Left cardiac atrium (tissue), 4 donors: ENCODE measurements at places on chromosomes 4 and X.
A peak's percentile ranks its signal among the peaks of the same experiment; 100 is the strongest.

DNA sequence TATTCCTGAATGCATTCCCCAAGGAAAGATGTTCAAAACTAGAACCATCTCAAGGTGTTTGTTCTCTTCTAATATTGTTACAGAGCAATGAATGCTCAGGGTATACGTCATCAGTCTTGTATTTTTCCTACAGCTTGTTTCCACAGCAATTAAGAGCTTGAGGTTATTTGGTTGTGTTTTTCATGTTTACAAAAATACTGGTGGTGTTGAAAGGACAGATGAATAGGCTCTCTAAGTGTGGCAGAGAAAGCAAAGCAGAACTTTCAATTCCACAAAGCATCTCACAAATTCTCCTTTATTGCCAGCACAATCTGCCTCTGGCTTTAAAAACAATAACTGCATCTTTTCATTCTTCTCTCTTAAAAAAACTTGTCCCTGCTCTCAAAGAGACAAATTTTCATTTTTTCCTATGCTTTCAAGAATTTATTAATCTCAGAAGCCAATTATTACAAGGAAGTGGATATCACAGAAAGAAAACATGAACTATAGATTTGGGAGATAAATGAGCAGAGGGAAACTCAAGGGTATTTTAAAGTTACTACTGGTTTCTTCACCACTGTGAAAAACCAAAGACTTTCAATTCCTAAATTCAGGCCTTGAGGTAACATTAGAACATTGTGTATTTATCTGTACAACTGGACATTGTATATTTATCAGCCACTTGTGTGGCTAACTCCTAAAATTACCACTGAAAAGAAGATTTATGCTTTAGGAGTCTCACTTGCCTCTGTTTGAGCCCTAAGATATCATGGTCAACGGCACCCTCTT is 49.2 kb downstream of the DDX53 start:
- no peak for DNase-seq

GRCh38 chrX:23890933-23891332 is 16.8 kb downstream of the APOO start:
- no peak for DNase-seq

- DNase-seq: no peak
Observed at GRCh38 chr4:185794637-185795036, 17.4 kb downstream of the SORBS2 start.

DNA sequence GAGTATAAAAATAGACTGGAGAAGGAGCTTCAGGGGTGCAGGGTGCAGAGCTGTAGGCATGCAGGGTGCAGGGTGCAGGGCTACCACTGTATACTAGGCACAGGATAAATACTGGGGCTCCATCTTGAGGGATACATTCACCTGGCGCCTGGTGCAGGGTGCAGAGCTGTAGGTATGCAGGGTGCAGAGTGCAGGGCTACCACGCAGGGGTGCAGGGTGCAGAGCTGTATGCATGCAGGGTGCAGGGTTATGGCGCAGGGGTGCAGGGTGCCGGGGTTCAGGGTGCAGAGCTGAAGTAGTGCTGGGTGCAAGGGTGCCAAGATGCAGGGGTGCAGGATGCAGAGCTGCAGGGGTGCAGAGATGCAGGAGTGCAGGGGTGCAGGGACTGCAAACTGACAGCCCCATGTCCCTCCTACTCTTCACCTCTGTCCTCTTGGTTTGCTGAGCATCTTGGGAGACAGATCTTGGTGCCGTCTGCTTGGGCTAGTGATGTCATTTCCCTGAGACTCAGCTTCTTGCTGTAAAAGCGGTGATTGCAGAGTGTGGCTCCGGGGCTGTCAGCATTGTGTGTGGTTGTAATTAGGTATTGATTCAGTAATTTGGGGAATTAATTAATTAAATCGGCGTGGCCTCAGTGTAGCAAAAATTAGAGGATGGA is 91.2 kb downstream of the ADRA2C start:
- DNase-seq: peak; percentile 4

GRCh38 chr4:53593765-53594164 is 2.5 kb upstream of the LNX1 start:
- DNase-seq: no peak

- DNase-seq: no peak
Observed at GRCh38 chrX:29541038-29541437, 674.3 kb upstream of the MAGEB2 start.

- DNase-seq: peak; percentile 44
Observed at GRCh38 chr4:3285558-3286334, 7.1 kb upstream of the RGS12 start.

DNA sequence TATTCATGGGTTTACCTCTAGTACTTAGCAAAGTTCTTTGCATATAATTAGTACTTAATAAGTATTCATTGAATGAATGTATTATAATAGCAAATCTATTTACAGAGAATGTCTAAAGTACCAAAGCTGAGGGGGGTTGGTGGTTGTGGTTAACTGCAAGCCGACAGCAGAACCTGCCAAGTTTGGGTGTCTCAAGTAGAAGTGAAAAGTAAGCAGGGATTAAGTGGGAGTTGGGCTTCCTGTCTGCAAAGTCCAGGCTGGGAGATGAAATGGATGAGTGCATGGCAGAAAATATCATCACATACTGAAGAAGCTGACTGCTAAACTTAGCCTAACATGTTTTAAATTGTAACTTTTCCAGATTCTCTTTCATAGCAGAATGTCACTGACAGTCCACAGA is 169.6 kb downstream of the CAMK2D start:
- DNase-seq: no peak

DNA sequence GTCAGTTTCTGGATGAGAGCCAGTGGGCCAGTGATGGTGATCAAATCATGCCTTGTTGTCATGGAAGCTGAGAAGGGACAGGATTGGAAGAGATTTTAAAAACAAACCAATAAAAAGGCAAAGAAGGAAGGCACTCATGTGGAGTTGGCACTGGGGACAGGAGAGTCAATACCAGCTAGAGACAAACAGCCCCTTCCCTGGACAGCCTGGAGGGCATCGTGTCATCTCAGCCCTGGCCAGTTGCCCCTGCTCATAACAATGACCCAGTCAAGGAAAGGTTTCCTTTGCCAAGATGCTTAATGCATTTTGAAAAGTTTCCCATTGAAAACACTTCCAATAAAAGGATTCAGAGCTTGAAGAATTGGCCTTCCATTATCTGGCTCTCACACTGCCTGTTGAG is 55.5 kb downstream of the SCML1 start:
- no peak for DNase-seq

DNA sequence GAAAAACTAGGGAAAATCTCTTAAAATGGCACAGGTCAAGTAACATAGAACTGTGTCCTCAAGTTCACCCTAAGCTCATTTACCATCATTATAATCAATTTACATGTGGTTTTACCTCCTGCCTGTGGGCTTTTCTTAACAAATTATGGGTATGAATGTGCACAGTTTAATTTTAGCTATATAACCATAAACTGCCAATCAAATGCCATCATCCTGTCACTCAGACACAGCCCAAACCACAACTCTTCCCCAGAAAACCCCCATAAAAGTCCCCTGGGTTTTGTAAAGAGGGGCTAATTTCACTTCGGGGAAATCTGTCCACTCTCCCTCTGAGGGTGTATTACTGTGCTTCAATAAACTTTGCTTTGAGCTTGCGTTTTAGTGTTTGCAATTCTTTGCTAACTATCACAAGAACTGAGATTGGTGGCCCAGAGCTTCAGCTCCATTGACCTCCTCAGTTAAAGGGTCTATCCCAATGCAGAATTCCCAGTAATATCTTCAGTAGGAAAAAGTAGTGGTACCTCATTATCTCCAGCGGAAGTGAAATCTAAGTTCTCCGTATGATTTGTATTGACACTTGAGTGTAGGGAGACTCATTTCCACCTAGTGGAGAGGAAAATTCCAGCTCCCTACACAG is 394.6 kb downstream of the SPOCK3 start:
- DNase-seq: no peak

DNA sequence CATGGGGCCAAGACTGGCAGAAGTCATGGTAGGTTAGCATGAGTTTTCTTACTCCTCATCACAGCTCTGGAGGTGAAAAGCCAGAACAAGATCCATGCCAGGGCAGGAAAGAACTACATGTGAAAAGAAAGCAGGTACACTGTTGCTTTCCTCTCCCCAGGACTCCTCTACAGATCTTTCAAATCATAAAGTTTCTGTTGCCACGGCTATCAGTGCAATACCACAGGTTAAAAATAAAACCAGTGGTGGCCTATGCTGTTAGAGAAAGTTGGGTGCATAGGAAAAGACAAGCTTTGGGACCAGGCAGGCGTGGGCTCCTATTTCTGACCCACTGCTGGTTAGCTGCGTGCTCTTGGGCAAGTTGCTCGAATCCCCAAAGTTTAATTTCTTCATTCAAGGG is 81.4 kb downstream of the SH3RF1 start:
- DNase-seq: no peak

DNA sequence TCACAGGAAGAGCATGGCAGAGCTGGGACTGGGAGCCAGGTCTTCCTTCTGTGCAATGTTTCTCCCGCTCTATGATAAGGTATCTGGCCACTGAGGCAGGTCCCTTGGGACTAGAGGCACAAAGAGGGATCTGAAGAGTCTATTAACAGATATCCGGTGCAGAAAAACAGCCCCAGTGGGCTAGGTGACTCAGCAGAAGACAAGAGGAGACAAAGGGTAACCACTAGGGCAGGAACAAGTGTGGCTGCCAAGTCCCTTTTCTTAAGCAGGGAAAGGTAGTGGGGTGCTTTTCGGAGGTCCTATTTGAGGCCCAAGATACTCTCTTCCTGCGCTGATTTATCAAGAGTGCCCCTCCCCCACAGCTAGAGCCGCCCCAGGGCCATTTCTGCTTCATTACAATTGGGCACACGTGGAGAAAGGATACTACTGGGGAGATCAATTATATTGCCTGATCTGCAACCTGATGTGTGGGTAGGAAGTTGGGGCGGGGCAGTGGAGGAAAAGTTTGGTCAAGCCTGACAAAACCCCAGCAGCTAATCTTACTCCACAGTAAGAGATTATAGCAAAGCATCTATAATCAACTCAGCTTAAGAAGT is at the start of gene DGAT2L6:
TSS of gene DGAT2L6 (plus strand) at position 546 of the 596 bp plus-strand sequence. CDS start 100 bp downstream, outside the sequence.
- no peak for DNase-seq

DNA sequence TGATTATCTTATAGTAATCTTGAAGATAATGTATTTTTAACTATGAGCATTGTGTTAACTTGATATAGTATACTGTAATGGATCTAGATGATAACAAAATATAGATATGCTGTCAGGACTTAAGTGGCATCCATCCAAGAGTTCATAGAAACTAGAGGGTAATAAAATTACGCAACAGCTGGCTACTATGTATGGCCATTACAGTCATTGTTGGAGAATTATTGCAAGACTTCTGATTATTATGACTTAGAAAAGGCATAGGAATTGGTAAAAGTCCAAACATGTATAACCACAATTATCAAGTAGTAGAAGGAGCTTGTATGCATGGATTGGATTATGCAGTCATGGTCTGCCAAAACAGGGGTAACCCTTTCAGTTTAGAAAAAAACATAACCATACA is 9.5 kb downstream of the OGT start:
- DNase-seq: no peak

GRCh38 chr4:85740431-85740861 is 265.5 kb downstream of the ARHGAP24 start:
- DNase-seq: no peak

DNA sequence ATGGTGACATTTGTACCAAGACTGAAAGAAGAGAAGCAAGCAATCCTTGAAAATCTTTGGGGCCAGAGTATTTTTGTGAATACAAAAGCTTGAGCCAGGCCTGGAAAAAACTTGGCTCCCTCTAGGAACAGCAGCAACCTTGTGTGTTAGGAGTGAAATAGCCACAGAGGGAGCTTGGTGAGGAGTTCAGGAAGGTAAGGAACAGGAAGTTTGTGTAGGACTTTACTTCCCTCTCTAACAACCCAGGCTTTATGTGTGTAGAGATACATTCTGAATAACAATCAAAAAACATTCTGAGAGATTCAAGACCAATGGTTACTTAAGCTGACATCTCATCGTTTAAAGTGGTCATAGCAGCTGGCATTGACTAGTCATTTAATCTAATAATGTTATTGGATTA is 668.5 kb downstream of the PCDH18 start:
- no peak for DNase-seq

DNA sequence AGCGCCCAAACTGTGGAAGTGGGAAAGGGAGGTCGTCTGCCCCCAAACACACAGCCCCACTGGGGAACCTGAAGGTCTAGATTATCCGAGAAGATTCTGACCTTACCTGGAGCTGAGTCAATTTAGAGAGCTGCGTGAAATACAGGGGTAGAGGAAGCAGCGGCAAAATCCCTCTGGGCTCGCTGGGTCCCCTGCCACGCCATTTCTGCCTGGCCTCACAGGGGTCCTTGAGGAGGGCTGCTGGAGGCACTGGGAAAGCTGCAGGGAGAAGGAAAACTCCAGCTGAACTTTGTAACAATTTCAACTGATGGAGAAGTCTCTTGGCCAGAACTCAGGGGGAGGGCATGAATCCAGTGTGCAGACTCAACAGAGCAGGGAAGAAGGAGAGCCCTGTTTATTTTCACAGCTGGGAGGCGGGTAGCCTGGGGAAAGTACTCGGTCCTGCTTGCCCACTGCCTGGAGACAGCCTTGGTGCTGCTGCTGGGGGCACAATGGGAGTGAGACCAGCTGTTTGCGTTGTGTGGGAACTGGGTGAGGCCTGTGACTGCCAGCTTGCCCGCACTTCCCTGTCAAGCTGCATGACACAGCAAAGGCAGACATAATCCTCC is 93.2 kb upstream of the MAPK10 start:
- peak; percentile 31 for DNase-seq

DNA sequence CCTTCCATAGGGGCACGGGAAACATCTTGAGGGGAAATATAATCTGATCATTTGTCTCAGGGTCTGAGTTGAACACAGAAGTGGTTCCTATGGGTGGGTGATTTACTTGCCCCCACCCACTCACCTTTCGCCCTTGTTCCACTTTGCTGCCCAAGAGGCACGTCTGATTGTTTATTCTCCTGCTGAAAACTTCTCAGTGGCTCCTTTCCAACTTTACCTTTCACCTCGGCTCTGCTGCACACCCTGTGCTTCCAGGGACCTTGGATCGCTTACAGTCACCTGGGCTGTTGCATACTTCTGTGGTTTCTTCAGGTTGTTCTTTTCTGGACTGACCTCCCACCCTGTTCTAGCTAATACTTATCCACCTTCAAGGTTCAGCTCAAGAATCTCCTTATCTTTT is 213.4 kb upstream of the JADE1 start:
- no peak for DNase-seq
